Activated CD4-positive, alpha-beta T cell treated with anti-CD3 and anti-CD28 coated beads, Interleukin-10, Interleukin-2, amounts not matched to agents 100 ng/mL and 50 ng/mL, durations not matched to agents 16 hours and 8 hours (primary cell): ENCODE measurements at places on chromosomes 5 and 9.
A peak's percentile ranks its signal among the peaks of the same experiment; 100 is the strongest.

DNA sequence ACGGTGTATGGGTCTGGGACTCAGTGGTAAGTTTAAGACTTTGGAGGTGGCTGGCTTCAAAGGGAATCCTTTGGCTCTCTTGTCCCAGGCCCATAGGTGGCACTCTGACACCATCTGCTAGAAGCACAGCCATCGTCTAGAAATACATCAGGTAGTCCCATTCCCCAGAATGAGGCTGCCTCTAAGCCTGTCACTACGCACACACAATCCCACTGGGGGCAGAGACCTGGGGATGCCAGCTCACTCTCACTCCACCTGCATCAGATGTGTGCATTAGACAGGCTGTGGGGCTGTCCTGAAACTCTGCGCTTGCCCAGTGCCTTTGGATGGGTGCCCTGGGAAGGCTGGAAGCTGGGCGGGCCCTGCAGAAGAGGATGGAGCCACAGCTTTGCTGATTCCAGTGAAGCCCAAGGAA lies 127.5 kb upstream of the PANK3 start:
- peak; percentile 53 for DNase-seq

GRCh38 chr5:52707616-52708015 lies 80.1 kb upstream of the ITGA1 start:
- no peak for DNase-seq

DNA sequence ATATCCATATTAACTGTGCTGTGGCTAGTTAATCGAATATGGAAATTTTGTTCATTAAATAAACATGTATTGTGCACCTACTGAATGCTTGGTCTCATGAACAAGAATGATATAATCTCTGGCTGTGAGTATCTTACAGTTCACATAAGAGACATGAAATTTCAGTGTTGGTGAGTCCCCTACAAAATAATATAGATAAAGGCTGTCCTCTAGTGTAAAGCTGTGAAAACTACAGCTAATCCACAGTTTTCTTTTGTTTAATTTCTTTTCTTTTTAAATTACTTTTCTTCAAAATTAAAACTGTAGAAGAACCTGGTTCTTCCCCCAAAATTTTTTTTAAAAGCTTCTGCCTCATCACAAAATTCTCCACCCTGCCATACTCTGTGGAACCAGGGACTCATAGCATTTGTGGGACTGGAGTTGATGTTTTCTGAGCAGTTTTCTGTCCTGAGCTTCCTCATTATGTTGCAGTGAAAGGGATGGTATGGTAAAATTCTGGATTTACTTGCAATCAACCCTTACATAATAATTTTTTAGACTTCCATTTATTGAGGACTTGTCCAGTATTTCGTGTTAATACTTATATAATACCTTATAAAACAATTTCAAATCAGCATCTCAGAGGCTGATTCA lies 135.0 kb downstream of the STK32A start:
- no peak for DNase-seq

GRCh38 chr5:109141222-109142200 lies 268.3 kb downstream of the PJA2 start:
- DNase-seq, result no peak

GRCh38 chr5:6633469-6634245 lies 417 bp downstream of the SRD5A1 start:
- peak; percentile 14 for DNase-seq

DNA sequence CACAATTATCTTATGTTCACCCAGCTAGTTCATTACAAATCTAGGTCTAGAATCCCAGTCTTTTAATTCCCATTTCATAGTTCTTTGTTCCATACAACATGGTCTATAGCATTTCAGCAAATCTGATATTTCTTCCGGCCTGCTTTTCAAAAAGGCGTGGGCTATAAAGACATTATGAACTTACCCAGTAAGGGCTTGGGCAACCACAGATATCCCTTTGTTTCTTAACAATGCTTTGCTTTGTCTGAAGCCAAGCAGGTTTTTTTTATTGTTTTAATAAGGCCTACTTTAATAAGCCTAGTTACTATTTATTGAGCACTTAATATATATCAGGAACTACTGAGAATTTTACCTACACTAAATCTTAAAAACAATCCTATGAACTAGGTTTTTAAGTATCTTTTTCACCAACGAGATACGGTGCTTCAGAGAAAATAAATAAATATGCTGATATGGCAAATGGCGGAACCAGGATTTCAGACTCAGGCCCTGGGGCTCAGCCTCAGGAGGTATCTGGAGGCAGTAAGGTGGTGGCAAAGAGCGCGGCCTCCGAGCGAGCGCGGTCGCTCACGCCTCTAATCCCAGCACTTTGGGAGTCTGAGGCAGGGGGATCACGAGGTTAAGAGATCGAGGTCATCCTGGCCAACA lies 29.7 kb downstream of the PCA3 start:
- no peak for DNase-seq

DNA sequence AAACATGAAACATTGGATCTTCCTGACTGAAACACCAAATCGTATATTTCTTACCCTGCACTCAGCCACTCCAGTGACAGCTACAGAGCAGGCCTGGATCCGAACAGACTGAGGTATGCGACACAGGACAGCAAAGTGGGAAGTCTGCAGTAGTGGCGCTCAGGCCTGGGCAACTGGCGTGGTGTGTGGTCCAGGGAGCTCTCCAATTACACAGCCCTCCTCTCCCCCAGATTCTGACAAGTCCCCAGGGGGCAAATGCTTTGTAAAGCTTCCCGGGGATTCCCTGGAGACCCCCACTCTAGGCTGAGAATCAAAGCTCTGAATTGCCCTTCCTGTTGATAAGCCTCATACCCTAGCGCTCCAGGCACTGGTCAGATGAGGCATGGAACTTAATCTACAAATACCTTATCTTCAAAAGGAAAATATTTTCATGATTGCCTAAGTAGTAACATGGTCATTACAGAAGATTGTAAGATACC lies 104.8 kb upstream of the ERCC6L2 start:
- DNase-seq, result no peak

DNA sequence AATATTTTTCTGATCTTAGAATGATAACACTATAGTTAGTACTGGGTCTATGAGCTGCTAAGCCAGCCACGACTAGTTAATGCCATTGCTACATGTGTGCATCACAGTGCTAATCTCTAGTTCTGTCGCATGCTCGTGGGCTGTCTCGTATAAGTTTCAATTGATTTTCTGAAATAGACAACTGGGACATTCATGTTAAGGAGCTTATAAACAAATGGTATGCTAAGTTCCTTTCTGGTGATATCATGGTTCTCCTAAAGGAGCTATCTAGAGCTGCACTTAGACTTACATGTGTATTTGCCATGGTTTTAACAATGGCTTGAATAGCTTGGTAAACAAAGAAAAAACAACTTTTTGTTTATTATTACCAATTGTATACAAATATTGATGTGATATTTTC lies 46.2 kb downstream of the F2RL2 start:
- DNase-seq, result no peak

DNA sequence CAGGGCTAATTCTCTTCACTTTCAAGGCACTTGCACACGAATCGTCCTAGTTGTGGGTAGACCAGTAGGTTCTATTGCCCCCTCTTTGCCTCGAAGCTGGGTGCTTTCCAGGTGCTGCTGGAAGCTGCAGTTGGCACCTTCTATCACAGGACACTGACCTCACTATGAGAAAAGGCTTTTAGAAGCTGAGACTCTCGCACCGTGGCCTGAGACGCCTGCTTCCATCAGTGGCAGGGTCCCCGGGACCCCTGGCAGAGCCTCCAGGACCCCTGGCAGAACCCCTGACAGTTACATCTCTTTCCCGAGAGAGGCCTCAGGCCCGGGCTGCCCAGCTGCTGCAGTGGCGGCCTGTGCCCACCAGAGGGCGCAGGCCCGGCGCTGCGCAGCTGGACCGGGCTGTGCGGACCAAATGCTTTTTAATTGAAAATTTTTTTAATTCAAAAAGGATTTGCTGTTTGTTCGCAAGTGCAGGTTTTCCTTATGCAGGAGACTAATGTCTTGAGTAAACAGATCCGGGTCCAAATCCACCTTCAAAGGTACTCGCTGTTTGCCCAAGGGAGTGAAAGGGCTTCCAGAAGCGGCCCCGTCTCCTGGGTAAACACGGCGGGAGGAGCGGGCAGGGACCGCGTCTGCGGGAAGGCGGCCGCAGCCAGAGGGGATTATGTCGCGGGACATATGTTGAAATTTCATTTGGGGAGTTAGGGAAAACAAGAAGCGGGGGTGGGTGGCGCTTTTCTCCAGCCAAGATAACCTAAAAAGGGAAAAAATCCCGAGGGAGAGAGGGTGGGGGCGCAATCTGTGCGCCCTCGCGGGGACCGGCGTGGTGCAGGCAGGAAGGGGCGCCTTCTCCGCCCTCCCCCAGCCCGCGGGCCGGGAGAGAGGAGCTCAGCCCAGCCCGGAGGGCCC lies 114.5 kb upstream of the LMX1B start:
- DNase-seq, result peak; percentile 50

- no peak for DNase-seq
These were observed 13.5 kb downstream of the COL5A1 start for GRCh38 chr9:134655101-134655500.

DNA sequence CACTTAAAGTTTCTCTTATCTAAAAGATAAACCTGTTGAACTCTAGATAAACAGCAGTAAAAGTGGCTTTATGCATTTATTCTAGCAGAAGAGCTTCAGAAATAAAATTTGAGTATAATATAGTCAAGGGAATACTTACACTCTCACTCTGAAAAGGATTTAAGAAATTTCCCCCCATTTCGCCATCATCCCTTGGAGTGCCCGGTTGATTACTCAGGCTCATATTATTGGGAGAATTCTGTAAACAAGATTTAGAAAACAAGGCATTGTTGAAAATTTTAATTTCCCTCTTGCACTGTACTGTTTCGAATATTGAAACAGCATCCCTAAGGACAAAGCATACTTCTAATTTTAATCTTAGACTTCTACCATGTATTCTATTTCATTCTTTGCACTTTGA lies 34.5 kb upstream of the ACOT12 start:
- DNase-seq, result no peak

DNA sequence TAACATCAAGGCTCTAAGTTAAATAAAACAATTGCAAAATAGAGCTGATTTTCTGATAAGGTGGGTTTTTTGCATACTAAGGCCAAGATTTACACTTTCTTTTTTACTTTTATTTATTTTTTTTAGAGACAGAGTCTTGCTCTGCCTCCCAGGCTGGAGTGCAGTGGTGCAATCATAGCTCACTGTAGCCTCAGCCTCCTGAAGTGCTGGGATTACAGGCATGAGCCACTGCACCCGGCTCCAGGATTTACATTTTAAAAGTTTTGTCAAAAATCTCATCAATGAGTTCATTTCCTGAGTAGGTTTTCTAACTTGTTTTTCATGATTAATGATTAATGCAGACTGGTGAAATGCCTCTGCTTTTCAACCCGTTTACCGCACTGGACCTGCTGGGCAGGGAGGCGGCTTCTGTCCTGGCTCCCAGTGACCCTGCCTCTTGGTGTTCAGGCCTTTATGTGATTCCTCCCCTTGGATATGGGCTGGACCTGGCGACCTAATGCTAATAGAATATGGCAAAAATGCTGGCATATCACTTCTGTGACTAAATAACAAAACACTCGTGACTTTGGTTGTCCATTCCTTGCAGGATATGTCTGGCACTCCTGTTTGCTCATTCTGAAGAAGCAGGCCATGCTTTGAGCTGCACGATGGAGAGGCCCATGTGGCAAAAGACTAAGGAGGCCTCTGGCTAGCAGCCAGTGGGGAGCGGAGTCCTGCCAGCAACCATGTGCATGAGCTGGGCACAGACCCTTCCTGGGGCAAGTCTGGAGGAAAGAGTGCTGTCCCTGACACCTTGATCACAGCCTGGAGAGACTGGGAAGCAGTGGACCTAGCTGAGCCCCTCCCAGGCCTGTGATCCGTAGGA lies 72.2 kb upstream of the PTCH1 start:
- DNase-seq, result no peak

GRCh38 chr9:134132208-134132870 lies 3.5 kb upstream of the WDR5 start:
- DNase-seq, result no peak

DNA sequence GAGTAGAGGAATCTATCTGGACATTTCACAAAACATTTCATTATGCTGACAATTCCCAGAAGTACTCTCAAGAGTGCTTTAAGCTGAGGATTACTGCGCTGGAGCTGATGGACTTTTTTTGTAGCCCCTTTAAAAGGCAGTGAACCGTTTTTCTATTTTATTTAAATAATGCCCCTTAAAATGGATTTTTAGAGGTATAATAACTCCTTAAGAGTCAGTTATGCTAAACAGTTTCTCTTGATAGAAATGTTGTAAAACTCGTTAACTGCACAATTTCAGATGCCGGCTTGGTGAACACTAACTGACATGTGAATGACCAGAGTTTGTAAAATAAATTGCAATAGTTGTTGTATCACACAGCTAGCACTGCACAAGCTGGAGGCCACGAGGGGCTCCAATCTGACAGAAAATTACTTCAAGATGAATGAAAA lies 174.0 kb downstream of the NR2F1-AS1 start:
- DNase-seq, result no peak

- no peak for DNase-seq
These were observed 1031.6 kb upstream of the WWC1 start for GRCh38 chr5:167259806-167260205.

GRCh38 chr9:97502984-97503861 lies 1.8 kb downstream of the TMOD1 start:
- DNase-seq, result no peak

DNA sequence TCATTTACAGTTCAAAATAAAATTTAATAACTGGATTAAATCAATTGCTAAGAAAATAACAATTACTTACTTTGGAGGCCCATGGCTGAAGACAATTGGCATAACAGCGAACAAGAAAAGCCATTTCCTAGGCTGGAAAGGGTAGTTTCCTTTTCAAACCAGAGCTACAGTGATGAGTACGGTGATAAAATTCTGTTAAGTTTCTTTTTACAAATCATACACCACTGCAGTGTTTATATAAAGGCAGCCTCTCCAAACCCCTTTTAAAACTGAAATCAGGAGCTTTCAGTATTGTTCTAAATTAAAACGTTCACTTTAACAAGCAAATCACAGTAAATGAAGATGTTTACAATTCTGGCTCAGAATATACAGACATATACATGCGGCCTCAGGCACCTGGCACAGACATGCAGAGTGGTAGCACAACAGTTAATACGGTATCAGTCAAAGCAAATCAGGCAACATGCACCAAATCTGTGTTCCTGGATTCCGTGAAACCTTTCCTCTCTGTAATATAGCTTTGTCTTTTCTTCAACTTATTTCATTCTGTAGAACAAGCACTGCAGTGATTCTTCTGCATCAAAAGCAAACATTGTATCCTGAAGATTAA lies 102.9 kb downstream of the RAPGEF6 start:
- peak; percentile 60 for DNase-seq

DNA sequence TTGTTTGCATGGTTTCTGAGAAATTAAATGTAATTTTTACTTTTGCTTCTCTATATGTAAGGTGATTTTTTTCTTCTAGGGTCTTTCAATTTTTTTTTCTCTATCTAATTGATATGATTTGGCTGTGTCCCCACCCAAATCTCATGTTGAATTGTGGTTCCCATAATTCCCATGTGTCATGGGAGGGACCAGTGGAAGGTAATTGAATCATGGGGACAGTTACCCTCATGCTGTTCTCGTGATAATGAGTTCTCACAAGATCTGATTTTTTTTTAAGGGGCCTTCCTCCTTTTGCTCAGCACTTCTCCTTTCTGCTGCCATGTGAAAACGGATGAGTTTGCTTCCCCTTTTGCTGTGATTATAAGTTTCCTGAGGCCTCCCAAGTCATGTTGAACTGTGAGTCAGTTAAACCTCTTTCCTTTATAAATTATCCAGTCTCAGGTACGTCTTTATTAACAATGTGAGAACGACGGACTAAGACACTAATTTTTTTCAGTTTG lies 150.8 kb downstream of the MTRR start:
- DNase-seq, result no peak

GRCh38 chr9:80885894-80886293 lies 803.5 kb downstream of the TLE1 start:
- no peak for DNase-seq

GRCh38 chr5:122022966-122023365 lies 55.1 kb downstream of the LOX start:
- DNase-seq, result no peak

GRCh38 chr5:97355775-97356174 lies 172.7 kb upstream of the RIOK2 start:
- no peak for DNase-seq
